ENCODE measurements at places on chromosomes 6 and 20.

DNA sequence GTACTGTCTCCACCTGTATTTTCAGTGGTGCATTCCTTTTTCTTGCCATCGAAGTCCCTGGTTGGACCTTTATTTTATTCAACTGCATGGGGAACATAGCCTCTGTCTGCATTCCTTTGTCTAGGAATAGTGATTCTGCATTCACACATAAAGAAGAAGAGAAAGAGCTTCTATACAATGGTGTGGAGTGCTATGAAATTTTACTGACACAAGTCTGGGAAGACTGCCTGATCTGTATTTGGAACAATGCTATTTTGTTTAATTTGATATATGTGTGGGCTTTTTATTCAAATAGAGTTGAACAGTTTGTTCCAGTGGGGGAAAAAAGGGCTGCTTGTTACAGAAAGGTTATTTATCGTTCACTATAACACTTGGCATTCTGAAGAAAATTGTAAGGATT, 375.7 kb upstream of the POU3F2 start:
- DNase-seq = no peak

DNA sequence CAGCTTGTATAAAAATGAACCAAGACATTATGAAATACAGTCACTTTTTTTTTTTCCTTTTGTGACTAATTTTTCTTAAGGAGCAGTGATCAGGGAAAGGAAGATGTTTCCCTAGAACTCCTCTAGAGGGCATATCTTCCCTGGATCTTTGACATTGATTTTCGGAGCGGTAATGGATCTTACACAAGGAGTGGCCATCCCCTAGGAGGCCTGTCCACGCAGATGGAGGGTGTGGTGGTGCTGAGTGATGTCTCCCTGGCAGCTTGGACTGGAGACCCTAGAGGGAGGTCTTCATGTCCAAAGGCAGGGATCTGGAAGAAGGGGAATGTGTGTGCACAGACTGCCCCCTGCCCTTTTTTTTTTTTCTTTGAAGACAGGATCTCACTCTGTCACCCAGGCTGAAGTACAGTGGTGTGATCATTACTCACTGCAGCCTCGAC, 7.0 kb upstream of the KIFC1 start:
- no peak for DNase-seq

DNA sequence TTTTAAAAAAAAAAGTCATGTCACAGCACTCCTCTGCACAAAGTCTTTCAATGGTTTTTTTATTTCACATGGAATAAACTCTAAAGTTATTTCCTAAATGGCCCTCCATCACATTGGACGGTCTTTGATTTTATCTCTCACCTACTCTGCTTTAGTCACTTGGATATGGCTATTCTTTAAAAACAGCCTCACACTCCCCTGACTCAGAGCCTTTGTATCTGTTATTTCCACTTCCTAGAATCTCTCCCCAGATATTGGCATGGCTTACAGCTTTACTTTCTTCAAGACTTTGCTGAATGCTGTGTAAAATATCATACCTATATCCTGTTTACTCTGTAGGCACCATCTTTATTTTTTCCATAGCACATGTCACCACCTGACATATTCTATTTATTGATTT, 194.7 kb upstream of the MCHR2 start:
- no peak for DNase-seq

DNA sequence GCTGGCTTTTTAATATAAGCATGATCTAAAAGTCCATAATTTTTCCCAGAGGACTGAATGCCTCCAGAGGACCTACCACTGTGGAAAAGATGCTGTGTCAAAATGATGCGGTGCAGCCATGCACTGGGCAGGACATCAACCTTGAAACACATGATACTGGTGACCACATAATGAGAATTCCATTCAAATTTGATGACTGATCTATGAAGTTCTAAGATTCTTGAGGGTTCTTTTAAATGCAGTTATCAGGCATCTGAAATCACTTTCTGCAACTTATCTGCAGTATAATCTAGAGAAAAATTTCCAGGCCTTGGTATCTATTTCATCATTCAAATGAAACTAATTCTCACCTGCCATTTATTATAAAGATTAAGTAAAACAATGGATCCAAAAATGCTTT, 15.0 kb upstream of the MARCKS start:
- DNase-seq = no peak

GRCh38 chr6:77466451-77467437, 3.5 kb upstream of the HTR1B start:
- no peak for DNase-seq

DNA sequence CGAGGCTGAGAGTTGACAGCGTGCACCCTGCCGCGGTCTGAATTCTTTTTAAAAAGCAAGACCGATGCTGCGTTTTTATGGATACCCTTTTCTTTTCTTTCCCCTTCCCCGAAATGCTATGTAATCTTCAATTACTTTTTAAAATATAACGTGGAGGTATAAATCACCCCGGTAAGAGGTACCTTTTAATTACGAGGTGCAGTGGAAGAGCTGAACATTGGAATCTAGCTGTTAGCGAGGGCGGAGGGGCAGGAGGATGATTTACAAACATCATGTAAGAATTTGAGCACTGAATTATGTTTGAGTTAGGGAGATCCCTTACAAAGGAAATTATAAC, 1.2 kb downstream of the EYA2 start:
- no peak for DNase-seq

GRCh38 chr6:26243752-26244151, 121.2 kb upstream of the BTN3A2 start:
- no peak for DNase-seq

DNA sequence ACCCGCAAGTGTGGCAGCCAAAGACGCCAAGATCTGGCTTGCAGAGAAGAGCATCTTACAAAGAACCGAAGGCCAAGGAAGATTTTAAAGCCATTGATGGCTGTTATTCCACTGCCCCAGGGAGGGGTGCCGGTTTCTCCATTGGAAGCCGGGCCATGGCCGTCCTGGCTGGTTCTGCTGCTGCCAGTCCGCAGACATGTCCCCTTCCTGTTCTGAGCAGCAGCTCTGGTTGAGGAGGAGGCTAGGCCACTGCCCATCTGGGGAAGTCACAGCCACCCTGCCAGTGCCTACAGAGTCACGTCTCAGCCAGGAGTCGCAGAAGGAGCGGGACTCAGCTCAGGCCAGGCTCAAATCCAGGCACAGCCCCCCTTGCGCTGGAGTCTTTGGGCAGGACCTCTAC, 42.6 kb upstream of the MRGBP start:
- no peak for DNase-seq

- DNase-seq = no peak
Observed at GRCh38 chr20:46056970-46057855, 28.2 kb downstream of the SLC12A5 start.

GRCh38 chr6:5754904-5755303, 251.8 kb downstream of the NRN1 start:
- DNase-seq = no peak

GRCh38 chr6:13741365-13741764, 29.7 kb upstream of the RANBP9 start:
- DNase-seq = no peak

- DNase-seq = peak; percentile 33
Observed at GRCh38 chr6:107634324-107635056, 144.6 kb downstream of the SOBP start.

GRCh38 chr6:30544666-30545272, 11.5 kb downstream of the GNL1 start:
- DNase-seq = peak; percentile 32

- no peak for DNase-seq
Observed at GRCh38 chr6:169045486-169045885, 208.2 kb downstream of the THBS2 start.

GRCh38 chr6:41013466-41014153, 25.4 kb downstream of the UNC5CL start:
- no peak for DNase-seq

DNA sequence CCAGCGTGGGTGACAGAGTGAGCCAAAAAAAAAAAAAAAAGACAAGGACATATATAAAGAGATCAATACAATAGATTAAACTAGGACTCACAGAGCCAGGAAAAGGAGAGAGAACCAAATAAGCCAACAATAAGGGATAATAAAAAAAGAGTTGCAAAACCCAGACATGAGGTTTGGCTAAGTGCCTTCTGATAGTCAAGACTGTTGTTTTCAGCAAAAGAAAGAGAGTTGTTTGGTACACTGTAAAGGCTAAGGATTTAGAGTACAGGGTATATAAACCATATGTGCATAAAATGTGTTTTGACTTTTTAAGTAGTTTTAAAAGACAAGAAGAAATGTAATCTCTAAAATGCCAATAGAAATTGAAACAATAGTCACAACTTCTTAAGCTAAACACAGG, 42.8 kb downstream of the RPF2 start:
- no peak for DNase-seq

GRCh38 chr6:119186490-119186889, 108.0 kb upstream of the FAM184A start:
- DNase-seq = no peak

DNA sequence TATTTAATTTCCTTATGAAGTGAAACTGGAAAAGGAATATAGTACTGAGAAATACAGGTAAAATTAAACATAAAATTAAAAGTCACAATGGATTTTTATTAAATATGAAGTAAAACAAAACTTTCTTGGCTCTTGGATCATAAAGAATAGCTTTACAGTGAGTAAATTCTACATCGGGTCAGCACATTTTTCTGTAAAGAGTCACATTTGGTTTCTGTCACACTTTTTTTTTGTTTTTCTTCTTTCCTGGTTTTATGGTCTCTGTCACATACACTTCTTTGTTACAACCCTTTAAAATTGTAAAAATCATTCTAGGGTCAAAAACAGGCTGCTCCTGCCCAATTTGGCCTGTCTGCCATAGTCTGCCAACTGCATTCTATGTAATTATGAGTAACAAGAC, 254.4 kb upstream of the POU3F2 start:
- DNase-seq = no peak

GRCh38 chr6:142088858-142089216, 43.9 kb upstream of the GJE1 start:
- peak; percentile 7 for DNase-seq

- no peak for DNase-seq
Observed at GRCh38 chr6:118317581-118318563, 230.2 kb upstream of the PLN start.

GRCh38 chr6:26420688-26421171, 18.7 kb downstream of the BTN3A1 start:
- DNase-seq = no peak

DNA sequence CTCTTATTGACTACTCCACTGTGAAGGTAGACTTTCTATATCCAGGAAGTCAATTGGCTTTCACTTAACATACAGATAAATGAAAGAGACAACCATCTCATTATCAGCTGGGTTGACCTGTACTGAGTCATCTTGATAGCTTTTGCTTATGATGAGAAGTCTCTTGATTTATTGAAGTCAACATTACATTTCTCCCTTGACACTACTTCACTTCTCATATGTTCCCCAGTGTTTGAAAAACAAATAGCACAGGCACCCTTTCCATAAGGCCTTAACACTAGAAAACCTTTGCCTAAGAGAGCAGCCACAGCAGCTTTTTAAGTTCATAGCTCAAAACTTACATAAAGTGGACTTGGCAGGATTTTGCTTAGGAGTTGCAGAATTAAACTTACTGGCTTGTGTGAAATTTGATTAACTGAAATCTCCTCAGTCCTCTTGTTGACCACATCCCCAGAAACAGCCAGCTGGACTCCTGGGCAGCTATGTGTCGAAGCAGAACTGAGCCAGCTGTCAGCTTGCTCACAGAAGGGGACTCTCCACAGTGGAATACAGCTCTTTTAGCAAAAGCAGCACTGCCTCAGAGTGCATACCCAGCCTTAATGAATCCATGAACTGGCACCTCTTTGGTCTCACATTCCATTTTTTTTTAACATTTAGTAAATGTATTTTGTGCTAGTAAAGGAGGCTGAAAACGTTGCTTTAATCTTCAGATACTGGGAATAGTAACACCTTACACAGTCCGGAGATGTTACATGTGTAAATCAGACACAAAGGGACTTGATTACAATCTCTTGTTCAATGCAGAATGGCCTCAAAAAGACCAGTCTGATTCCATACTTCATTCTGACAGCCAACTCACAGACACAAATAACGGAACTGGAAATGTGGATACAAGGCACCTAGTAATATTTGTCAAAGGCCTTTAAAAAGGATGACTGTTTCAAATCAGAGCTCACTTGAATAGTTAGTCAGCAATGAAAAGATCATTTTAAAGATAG, 1532.7 kb downstream of the HACE1 start:
- DNase-seq = no peak

DNA sequence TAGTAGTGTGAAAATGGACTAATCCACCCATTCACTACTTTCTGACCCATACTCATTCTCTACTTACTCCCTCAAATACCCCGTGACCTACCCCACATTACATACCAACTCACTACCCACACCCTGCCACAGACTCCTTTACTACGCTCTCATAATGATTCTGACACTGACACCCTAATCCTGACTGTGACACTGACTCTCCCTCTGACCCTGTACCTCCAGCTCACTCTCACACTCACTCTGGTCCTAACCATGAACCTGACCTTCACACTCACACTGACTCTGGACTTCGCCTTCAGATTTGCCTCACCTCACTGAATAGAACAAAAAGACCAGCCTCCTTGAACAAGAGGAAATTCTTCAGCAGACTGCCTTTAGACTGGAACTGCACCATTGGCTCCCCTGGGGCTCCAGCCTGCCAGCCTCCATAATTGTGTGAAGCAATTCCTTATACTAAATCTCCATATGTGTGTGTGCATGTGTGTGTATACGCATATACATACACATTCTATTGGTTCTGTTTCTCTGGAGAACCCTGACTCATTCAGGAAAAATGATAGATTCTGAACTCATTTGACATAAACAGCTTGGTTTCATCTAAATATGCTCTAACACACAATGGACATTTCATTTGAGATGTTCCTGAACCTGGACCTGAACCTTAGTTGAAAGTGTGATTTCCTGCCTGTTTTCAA, 10.5 kb upstream of the ZNF343 start:
- no peak for DNase-seq

DNA sequence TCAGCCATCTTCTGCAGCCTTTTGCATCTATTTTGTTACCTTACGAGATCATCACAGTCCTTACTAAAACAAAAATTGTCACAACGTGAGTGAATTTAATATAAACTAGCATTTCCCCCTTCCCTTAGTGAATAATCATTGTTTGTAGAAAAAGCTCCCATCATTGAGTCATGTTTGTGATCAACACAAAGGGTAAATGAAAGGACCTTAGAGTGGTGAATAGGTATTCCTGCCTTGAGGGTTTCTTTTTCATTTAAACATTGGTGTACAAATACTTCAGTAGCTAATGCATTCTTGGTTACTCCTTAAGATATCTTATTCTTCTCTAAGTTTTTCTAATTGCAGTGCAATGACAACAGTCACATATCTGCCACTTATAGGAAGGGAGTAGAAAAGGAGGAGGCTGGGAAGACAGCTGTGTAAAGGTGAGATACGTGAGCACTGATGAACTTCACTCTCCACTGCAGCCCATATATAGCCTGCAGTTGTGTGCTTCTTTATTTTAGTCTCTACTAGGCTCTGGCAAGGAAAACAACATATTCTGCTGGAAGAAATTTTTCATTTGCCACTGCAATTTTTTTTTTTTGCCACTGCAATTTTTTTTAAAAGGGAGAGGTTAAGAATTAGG, 27.8 kb downstream of the ADGRG6 start:
- no peak for DNase-seq

- DNase-seq = no peak
Observed at GRCh38 chr20:32227306-32227705, 19.6 kb downstream of the POFUT1 start.

GRCh38 chr20:13401596-13401995, 180.5 kb downstream of the ISM1 start:
- DNase-seq = no peak

- DNase-seq = no peak
Observed at GRCh38 chr6:45479834-45480751, 102.4 kb upstream of the SUPT3H start.

GRCh38 chr20:51172558-51173428, 149.9 kb upstream of the KCNG1 start:
- no peak for DNase-seq

Data from GM12891 (cell line).